Femur (tissue), 1 donor: ENCODE measurements at places on chromosomes 3 and 15.
A peak's percentile ranks its signal among the peaks of the same experiment; 100 is the strongest.

GRCh38 chr3:103006526-103007183 lies 571.8 kb downstream of the ZPLD1 start:
- DNase-seq, result no peak

DNA sequence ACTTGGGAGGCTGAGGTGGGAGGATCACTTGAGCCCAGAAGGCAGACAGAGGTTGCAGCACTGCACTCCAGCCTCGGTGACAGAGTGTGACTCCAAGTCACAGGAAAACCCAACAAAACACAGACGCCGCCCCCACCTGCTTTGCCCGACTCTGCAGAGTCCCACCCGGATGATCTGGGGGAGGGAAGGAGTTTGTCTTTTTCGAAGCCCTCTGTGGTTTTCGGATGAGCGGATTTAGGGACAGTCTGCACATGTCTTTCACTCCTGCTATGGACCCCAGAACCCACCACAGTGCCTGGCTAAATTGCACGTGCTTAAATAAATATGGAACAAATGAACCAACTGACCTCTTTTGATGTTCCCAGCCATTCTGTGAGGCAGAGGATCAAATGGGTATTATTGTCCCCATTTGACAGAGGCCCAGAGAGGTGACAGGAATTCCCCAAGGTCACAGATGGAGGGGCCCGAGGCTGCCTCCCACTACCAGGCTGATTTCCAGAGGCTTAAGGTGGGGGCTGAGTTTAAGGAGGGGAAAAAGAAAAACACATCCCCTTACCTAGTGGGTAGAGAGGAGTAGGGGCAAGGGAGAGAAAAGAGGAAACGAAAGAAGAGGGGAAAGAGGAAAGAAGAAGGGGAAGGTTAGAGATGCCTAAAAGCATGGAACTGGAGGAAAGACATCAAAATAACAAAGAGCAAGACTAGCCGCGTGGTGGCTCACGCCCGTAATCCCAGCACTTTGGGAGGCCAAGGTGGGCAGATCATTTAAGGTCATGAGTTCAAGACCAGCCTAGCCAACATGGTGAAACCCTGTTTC lies 59.4 kb upstream of the TFRC start:
- DNase-seq, result no peak

DNA sequence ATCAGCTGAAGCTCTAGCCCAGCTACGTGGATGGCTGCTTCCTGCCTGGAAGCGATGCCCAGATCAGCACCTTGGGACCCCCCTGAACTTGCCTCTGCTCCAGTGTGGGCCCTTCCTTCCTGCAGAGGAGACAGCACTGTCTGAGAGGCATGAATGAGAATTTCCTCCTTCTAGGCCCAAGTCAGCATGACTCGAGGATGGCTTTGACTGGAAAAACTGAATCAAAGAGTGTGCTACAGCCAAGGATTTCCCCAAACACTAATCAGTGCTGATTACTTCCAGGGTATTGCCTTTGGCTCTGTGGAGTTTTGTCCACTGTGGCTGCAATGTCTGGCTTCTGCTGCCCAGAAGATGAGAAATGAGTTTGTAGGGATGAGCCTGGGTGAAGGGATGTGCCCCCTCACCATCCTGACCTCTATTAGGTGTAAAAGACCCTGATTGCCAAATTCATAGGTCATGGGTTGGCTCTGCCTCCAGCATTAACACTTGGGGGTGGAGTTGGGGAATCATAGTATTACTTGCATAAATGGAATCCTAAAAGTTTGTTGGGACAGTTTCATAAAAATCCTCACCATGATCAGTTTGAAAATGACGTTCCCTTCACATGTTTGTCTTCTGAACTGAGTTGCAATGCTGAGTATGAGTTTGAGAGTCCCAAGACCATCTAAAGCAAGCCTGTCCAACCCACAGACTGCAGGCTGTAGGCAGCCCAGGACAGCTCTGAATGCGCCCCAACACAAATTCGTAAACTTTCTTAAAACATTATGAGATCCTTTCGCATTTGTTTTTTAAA lies 36.7 kb downstream of the FLNB start:
- DNase-seq, result peak; percentile 78

DNA sequence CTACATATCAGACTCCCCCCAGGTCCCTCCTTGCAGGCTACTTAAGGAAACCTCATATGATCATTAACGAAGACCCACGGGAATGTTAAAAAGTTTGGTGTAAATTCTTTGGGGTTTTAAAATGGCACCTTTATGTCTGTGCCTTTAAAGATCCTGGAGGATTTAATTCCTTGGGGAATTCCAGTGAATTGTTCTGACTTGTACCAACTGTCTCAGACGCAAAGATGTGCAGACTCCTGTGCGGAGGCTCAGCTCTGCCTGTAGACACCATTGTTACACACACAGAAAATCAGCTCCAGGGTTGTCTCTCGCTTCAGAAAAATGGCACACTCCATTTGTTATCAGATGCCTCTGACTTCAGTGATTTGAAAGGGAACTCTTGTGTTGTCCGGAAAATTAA lies 414.4 kb upstream of the CFAP20DC start:
- no peak for DNase-seq

DNA sequence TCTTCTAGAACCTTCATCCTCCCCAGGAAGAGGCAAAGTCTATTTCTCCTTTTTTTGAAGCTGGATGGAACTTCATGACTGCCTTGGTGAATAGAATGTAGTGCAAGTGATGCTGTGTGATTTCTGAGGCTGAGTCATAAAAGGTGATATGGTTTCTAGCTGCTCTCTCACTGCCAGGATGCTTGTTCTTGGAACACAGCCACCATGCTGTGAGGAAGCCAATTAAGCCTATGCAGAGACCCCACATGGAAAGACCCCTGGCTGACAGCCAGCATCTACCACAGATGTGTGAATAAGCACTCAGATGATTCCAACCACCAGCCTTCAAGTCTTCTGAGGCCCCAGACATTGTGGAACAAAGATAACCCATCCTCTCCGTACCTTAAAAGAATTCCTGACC lies 57.0 kb downstream of the ISL2 start:
- no peak for DNase-seq

DNA sequence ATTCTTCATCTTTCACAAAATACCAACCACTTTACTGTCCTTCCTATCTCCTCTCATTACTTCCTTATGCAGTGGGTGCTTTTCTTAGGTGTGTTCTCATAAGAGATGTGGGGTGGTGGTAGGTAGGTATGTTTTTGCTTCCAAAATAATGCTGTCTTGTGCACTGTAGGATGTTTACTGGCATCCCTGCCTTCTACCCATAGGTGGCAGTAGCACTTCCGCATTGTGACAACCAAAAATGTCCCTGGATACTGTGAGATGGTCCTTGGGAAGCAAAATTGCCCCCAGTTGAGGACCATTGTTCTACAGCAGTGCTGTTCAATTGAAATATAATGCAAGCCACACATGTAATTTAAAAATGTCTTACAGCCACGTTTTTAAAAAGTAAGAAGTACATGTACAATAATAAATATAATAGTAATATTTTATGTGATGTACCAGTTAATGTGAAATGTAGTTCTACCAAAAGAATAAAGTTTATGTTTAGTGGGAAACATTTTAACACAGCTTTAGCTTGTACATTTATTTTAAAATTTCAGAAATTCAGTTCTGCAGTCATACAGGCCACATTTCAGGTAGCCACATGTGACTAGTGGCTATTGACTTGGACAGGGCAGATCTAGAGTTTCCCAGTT lies 75.2 kb downstream of the NEO1 start:
- DNase-seq, result no peak

GRCh38 chr15:27463525-27464088 lies 492.6 kb downstream of the GABRG3 start:
- DNase-seq, result no peak

GRCh38 chr15:69323893-69324430 lies 25.2 kb downstream of the PAQR5 start:
- no peak for DNase-seq

DNA sequence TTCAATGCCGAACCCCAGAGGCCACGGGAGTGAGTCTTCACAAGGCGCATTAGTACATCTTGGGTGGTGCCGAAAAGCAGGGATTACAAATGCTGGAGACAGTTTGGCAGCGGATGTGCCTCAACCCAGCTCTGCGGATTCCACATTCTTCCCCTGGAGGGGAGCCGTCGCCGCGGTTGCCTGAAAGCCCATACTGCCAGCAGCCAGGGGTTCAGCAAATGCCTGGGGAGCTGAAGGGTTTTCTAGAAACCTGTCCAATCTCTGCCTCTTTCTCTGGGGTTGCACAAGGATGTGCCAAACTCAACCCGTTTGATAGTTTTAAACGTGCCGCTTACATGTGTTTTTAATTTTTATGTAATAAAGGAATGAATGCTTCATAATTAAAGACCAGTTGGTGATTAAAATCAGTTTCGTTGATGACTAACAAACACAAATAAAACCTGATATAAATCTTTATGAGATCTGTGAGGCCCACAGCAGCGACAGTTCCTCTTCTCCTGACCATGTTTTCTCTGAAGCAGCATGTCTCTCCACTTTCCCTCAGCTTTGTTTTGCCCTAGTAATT lies 74.6 kb upstream of the LEKR1 start:
- peak; percentile 78 for DNase-seq

DNA sequence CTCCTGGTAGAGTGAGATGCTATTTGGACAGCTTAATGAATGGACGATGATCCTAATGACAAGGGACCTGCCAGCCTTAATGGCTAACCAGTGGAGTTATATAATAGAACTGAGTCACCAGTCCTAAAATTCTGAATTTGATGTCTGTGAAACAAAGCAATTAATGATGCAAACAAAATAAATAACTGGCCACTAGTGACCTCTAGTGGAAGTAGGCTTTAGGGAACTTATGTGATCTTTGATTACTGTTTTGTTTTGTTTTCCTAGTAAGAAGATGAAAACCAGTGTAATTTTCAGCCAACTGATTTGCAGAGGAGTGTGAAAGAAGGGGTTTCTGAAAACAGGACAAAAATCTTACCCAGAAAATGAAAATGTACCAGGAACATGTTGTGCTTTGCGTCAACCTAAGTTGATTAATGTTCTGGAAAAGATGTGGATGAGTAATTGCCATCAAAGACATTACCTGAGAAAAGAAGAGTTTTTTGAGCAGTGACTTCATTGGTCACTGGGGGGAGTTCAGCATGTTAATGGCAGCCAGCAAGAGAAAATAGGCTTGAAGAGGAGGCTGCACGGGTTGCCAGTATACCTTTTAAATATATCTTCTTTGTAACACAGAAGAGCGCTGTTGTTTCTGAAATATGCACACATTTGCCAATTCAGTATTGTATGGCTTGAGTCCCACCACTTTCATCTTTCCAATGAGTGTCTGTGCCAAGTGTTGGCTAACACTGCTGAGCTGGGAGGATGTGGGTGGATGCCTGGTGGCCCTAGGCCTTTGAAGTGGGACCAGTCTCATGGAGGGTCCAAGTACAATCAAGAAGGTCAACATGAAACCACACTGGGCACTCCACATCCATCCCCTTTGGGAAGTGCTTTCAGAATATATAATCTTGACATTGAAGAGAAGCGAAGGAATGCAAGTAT lies 9.3 kb downstream of the VEPH1 start:
- peak; percentile 32 for DNase-seq

- DNase-seq, result no peak
Measured at GRCh38 chr3:67017211-67017610, 19.1 kb downstream of the KBTBD8 start.

GRCh38 chr3:89740881-89741177 lies 633.4 kb downstream of the EPHA3 start:
- no peak for DNase-seq

GRCh38 chr15:97023488-97023844 lies 693.0 kb downstream of the NR2F2 start:
- no peak for DNase-seq

DNA sequence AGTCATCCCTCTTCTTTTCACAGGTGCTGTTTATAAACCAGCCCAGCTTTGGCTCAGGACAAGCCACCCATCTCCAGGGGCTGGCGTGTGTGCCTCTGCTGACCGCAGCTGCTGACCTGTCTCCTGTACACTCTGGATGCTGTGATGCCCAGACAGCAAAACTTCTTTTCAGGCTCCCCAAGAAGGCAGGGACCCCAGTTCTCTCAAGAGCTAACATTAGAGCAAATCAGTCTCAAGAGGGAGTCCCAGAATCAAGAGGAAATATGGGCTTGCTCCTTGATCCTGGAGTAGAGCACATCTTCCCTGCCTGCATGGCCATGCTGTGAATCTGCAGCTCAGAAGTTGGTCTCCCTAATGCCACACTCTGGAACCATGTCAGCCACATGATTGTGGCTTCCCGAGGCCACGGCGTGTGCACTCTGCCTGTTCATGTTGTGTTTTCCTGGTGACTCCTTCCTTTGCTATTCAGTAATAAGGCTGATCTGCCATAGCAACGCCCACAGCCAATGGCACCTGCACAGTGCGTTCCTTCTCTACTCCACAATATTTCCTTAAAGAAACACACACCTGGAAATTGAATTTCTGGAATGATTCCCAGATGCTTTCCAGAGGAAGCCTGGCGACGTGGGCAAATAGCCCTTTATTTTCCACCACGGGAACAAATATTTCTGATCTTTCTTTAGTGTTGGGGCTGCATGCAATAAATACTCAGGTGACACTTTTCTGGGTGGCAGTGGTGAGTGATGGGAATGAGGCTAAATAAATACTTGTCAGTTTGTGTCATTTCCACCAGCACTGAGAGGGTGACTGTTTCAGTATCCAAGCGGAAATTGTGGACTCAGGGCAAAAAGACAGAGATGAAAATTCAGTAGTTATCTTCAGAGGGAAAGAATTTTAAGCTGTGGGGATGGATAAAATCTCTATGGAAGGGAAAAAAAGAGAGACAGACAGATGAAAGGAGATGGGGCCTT lies 21.9 kb upstream of the THSD4 start:
- peak; percentile 28 for DNase-seq

DNA sequence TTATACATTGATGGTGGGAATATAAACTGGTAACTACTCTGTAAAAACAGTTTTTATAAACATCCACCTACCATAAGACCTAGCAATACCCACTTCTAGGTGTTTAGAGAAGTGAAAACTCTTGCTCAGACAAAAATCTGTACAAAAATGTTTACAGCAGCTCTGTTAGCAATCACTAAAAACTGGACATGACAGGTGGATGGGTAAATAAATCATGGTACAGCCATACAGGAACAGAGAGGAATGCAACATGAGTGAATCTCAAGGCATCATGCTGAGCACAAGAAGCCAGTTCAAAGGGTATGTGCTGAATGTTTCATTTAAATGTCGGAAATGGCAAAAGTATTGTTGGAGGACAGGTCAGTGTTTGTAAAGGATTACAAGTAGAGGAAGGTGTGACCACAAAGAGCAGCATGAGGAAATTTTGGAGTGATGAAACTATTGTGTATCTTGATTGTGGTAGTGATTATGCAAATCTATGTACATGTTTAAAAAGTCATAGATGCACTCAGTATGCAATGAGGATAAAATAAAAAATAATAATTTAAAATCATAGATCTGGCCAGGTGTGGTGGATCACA lies 2.8 kb upstream of the RNU5A-1 start:
- no peak for DNase-seq

- DNase-seq, result no peak
Measured at GRCh38 chr15:84788500-84788899, 28.7 kb upstream of the ALPK3 start.

GRCh38 chr15:34078900-34079299 lies 22.8 kb downstream of the EMC7 start:
- no peak for DNase-seq

GRCh38 chr3:17936736-17937480 lies 194.5 kb upstream of the TBC1D5 start:
- no peak for DNase-seq

- no peak for DNase-seq
Measured at GRCh38 chr3:185225523-185225922, 28.3 kb downstream of the EHHADH start.

GRCh38 chr3:190346541-190346940 lies 24.3 kb upstream of the CLDN1 start:
- no peak for DNase-seq

GRCh38 chr3:30858894-30859389 lies 35.5 kb downstream of the GADL1 start:
- no peak for DNase-seq
